Activated CD8-positive, alpha-beta memory T cell treated with anti-CD3 and anti-CD28 coated beads for 4 hours (primary cell): ENCODE measurements at places on chromosomes 2 and 18.

GRCh38 chr2:206212673-206213513, 53.2 kb downstream of the EEF1B2 start:
- no peak for DNase-seq

DNA sequence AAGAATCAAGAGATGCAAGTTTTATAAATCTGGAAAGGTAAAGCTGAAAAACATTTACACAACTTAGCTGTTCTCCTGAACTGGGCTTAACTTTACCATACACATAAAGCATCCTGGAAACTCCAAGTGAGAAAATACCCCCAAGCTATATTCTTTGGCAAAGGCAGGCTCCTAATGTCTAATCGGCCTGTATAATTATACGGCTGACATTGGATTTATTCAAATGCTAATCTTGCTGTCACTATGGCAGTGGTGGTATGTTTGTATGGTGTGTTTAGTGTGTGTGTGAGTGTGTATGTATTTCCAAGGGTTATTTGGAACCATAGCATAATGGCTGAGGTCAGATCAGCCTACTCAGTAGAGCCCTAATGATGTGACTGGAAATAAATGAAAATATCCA, 1031.8 kb upstream of the ZEB2 start:
- DNase-seq = no peak

GRCh38 chr2:122481717-122482116, 726.3 kb downstream of the TSN start:
- DNase-seq = no peak

DNA sequence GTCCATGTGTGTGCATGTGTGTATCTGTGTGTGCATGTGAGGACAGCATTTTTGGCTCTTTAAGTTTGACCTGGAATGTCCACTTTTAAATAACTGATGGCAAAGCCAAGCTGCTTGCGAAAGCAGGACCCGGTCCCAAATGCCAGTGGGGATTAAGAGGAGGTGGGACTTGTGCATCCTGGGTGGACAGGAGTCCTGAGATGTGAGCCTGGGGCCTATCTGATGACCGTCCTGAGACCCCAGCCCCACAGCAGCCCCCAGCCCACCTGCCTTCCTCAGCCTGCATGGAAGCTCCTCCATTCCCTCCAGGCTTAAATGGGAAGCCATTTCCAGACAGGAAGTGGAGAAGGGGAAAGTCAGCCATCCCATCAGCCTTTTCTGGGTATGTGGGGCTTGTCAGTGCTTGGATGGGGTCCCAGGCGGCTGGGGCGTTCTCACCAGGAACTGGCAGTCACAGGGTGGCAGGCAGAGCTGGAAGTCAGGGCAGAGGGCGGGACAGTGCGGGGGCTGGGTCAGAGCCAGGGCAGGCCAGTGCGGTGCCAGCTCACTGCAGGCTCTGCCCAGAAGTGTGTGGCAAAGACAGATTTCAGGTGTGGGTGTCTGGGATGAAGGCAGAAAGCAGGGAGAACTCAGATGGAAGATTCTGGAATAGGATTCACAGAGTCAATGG, 117.8 kb downstream of the ACKR3 start:
- no peak for DNase-seq

GRCh38 chr2:144495227-144496091, 24.5 kb downstream of the ZEB2 start:
- no peak for DNase-seq

GRCh38 chr2:172822585-172822984, 86.9 kb downstream of the RAPGEF4 start:
- DNase-seq = no peak

- DNase-seq = no peak
Measured at GRCh38 chr2:230077851-230078547, 9.3 kb upstream of the SLC16A14 start.

- no peak for DNase-seq
Measured at GRCh38 chr2:227884511-227884947, 13.1 kb downstream of the DAW1 start.

DNA sequence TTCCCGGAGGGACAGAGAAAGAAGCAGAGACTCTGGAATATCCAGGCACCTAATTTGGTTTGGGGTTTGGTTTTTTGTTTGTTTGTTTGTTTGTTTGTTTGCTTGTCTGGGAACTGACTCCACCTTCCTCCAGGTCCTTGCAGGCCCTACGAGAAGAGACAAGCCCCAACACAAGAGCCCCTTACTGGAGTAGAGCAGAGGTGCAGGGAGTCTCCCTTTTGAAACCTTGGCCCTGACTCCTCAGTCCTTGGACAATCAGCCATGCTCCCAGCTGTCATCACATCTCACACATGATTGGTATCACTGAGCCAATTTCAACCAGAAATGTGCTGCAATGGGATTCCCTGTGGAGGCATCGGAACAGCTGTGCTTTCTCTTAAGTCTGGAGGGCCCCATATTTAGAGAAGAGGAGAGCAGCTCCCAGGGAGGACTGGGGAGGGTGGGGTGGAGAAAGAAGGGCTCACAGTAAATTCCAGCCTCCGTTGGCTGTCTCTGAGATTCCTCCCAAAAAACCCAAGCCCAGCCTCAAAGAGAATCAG, 279.9 kb upstream of the NCKAP5 start:
- DNase-seq = no peak

DNA sequence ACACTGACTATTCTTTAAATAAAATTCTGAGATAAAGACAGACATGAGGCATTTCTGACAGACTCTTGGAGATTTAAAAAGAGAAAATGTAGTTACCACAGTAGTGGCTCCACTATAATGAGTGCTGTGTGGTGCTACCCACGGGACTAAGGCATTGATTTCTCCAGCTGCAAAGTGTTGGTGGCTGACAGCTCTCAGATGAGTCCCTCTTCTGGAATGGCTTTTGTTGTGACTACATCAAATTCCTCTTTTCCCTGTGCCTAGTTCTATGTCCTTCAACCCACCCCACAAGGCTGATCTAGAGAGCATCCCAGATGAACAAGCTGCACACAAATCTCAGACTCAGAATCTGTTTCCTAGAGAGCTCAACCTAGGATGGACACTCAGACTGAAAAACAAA, 884.8 kb upstream of the ZEB2 start:
- DNase-seq = no peak

DNA sequence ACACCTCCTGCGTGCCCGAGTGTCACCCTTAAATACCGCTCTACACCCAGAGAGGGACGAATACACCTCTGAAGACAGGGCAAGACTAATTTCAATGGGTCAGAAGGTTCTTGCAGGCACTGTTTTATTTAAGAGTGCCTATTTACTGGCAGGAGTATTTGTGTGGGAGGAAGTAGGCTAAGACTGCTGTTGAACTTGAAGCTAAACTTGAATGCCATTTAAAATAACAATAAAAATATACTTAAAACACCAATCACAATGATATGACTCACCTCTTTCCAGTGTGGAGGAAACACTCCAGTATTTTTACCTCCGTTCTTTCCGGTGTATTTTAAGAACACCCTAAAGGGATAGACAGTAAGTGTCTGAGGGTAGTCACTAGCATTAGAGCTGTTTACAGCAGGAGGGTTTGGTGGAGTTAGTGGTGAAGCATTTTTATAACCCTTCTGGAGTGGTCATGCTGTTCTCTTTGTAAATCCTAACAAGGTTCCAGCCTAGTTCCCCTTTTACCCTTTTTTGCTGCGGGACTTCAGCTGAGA, 9.6 kb upstream of the HOXD1 start:
- no peak for DNase-seq

GRCh38 chr2:44929735-44930273, 11.7 kb upstream of the SIX3 start:
- DNase-seq = no peak

DNA sequence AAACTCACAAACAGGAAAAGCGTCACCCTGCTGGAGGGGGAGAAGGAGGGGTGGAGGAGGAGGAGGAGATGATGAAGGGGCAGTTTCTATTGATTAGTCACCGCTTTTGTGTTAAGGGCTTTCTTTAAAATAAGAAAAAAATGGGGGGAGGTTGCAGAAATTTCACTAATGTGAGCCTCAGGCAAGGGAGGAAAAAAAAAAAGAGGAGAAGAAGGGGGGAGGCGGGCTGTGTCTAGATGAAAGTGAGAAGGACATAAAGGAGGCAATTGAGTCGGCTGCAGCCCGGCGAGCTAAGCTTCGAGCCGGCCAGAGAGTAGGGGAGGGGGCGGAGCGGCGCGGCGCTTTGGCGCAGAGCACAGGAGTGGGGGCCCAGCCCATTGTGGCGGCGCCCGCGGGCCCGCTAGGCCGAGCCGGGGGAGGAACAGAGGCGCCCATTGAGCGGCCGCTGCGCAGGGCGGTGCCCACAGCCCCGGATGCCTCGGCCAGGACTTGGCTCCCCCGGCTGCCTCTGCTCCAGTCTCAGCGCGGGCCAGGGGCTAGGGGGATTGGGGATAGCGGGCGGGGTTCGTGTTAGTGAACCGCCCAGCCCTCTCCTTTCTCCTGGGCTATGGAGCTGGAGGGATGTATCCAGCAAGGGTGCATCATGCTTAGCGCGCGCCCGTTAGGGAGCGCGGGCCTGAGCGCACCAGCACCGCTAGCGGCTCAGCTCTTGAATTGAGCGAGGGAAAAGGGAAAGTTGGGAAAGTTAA, 7.9 kb downstream of the PAX3 start:
- no peak for DNase-seq

- DNase-seq = no peak
Measured at GRCh38 chr2:64296140-64296480, 151.9 kb upstream of the PELI1 start.

- no peak for DNase-seq
Measured at GRCh38 chr2:206531996-206532543, 88.7 kb downstream of the ADAM23 start.

- DNase-seq = no peak
Measured at GRCh38 chr18:8333961-8334360, 275.3 kb upstream of the RAB12 start.

GRCh38 chr18:13616525-13617035, 109.8 kb downstream of the FAM210A start:
- DNase-seq = no peak

DNA sequence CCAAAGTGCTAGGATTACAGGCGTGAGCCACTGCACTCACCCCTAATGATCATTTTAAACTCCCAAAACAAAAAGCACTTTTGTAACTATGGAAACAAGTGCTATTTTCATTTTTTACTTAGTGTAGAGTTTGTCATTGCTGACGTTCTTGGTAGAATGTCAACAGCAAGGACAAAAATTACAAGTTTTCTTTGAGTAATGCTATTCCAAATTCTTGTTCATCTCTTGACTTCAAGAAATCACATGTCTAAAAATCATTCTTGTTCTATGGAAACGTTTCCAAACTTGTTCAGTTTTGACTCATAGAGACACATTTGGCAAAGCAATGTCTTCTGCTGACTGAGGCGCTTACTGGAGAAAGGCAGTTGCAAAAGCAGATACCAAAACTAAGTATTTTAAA, 82.6 kb downstream of the MBP start:
- no peak for DNase-seq

- no peak for DNase-seq
Measured at GRCh38 chr2:19525313-19525712, 166.9 kb upstream of the OSR1 start.

- no peak for DNase-seq
Measured at GRCh38 chr18:61272793-61273192, 60.4 kb upstream of the CDH20 start.

- DNase-seq = no peak
Measured at GRCh38 chr18:21264651-21265050, 22.6 kb downstream of the GREB1L start.

DNA sequence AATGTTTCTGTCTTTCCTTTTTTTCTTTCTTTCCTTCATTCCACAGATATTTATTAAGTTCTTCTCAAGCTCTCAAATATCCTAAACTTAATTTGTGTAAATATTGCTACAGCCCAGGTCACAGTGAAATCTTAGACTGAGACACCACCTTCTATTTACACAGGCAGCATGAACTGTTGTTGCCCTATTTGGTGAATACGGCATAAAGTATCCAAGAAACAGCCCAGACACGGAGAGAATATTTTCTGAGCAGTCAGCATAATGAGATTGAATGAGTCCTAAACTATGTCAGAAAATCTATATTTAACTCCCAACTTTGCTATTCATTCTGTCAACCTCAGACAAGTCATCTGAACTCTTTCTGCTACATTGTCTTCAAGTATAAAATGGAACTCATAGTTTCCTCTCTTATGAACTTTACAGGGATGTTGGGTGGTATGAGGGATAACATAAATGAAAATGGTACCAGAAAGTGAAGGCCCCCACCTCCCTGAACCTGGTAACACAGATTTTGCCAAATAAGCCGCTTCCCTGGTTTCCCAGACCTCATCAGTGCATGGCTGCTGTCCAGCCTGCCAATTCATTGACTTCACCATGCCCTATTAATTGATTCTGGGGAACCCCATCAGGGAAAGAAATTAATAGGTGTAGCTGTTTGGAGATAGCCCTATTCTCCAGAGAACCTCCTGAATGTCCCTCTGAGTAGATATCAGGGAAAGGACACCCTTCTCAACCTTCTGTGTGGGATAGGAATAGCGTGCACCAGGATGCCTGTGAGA, 235.9 kb downstream of the SETBP1 start:
- no peak for DNase-seq

DNA sequence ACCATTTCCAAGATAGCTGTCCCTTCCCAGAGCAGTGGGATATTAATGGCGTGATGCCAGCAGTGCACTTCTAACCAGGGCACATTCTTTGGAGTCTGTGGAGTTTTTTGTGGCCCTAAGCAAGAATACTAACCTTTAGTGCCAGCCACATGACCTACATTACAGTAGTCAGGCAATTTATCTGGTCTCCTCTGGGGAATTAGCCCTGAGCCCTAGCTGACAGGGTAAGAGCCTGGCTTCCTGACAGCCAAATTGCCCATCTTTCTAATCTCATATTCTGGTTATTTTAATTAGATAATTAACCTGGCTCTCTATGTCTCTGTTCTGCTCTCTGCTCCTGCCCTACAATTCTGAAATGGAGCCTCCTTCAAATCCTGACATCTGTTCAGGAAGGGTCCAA, 5.2 kb downstream of the PFN4 start:
- no peak for DNase-seq

DNA sequence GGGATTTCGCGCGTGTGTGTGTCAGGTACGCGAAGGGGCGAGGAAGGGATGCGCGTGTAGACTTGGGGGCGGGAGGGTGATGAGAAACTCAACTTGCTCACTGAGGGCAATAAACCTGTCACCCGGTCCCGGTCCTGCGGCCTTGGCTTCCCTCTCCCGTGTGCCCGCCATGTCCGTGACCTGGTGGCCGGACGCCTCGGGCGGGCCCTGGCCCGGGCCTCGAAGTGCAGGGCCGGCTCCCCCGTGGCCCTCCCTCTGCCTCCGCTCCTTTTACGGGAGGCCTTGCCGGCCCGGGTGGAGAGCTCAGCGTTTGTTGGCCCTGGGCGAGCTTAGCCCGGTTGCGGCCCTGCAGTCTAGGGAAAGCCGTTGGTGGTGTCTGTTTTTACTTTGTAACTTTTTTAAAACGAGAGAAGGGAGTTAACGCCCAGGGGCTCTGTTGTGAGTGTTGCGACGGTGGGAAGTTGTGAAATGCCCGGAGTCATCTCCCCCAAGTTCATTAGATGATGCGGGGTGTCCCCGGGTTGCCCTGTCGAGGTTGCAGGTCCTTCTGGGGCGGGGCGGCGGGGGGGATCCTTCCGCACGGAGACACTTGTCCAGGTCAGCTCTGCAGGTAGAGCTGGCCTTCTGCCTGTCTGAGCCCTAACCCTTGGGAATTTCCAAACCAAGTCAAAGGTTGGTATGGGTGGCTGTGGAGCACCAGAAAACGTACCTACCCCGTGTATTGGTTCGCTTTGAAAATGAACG, 883 bp downstream of the SMCHD1 start:
- DNase-seq = no peak

GRCh38 chr2:197460649-197461048, 7.3 kb downstream of the COQ10B start:
- no peak for DNase-seq

- no peak for DNase-seq
Measured at GRCh38 chr2:73994178-73994831, 9.6 kb downstream of the TET3 start.

GRCh38 chr2:151760139-151760650, 25.9 kb upstream of the NEB start:
- DNase-seq = no peak
